ENCODE measurements at places on chromosomes 7 and 10.

GRCh38 chr7:76343294-76343930 lies 15.4 kb downstream of the YWHAG start:
- DNase-seq, result no peak

DNA sequence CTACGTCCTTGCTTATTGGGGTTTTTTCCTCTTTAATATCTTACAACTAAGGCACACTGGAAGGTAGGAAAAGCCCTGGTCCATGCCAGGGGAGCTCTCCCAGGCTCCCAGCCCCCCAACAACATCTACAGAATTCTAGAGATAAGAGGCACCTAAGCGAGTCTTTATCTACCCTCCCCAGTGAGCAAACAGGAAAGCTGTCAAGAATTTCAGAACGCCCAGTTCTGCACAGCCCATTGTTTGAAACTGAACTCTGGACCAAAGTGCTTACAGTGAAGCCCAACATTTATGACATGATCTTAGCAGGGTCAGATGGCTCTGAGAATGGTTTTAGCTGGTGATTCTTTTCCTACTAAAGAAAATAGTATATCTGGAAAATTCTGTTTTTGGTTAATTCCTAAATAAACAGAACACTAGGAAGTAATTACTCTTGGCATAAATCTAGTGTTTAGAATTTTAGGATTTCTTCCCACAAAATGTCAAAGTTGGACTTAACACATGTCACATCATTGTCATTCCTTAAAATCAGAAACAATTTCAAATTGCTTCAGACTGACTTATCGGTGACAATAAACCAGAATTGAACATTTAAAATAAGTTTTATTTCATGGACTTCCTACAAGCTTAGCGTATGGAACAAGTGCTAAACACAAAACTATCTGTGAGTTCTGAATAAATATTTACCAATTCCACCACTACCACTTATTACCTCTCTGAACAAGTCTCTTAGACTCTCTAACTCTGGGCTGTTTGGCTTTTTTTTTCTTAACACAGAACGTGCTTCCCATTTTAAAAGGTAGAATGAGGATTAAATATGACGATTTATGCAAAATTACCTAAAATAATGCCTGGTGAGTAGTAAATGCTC lies 31.3 kb upstream of the RNF32 start:
- DNase-seq, result no peak

- DNase-seq, result no peak
Observed at GRCh38 chr7:40822861-40823260, 688.1 kb downstream of the SUGCT start.

- DNase-seq, result peak; percentile 17
Observed at GRCh38 chr10:123583639-123584418, 82.3 kb upstream of the GPR26 start.

GRCh38 chr10:59107147-59107546 lies 69.3 kb upstream of the PHYHIPL start:
- no peak for DNase-seq

DNA sequence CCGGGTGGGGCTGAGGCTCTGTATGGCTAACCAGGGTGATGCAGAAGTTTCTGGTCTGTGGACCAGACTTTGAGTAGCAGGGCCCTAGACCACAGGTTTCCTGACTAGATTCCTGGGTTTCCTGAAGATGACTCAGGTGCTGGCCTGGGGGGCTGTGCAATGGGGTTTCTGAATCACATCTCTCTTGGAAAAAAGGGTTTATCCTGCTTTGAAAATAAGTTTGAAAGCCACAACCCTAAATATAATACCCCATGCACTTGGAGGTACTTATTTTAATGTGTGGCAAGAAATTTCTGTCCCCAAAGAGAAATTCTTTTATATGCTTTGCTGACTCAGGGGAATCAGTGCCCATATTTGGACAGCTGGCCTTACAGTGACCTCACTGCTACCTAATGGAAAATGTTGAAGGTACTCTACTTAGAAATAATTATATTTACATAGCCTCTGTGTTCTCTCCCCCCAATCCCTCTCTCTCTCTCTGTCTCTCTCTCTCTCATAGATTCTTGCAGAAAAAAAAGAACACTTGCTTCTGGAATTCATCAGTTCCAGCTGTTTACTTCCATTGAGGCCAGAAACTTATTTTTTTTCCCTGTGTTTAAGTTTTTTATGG lies 184.4 kb upstream of the LYZL2 start:
- DNase-seq, result no peak

DNA sequence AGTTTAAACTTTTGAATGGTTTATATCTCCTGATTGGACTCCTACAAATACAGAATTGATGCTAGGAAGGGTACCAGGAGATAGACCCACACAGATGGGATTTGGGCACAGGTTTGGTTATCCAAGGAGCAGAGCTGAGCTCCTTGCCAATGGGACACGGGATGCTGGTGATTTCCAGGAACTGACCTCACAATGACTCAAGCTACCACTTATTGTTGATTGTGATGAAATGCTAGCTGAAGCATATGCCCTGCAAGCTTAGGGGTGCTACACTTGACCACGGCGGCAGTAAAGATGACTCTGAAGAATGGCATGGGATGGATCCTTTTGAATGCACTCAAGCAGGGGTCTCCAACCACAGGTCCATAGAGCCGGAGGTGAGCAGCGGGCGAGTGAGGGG lies 45.5 kb upstream of the VKORC1L1 start:
- no peak for DNase-seq

GRCh38 chr7:44646921-44647636 lies 40.7 kb downstream of the OGDH start:
- DNase-seq, result no peak

- no peak for DNase-seq
Observed at GRCh38 chr10:18649364-18649959, 1.9 kb downstream of the NSUN6 start.

- DNase-seq, result no peak
Observed at GRCh38 chr7:126370038-126370668, 882.6 kb downstream of the GRM8 start.
